T-helper 17 cell (primary cell): ENCODE measurements at places on chromosomes 16 and 17. TPM values are rescaled to one million over a fixed set of nuclear protein-coding genes. Genes with fewer than 3 reads are reported as not detected.

DNA sequence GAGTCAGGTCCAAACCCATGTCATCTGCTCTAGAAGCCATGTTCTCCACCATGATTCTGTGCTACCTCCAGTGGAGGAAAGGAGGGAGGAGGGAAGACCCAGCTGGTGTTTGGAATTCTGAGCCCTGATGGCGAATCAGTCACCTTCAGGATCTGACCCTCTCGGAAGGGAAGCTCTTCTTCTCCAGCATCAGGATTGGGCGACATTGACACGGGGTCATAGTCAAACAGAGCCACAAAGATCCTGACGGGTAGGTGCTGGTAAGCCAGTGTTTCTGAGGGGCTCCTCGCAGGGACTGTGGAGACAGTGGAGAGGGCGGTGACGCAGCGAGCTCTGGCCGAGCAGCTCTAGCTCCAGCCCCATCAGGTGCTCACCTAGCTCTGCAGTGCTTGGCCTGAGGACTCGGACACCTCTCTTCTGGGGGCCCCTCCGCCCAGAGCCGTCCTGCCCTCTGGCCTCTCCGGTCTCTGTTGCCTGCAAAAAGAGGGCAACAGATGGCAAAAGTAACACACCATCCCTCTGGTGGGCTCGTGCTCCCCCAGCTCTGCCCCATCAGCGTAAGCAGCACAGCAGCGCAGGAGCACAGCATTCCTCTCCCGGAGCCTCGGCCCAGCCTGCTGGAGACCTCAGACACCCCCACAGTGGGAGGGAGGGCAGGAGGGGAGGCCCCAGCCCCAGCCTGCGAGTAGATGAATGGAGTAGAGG, 21.0 kb downstream of the TSPOAP1 start:
- peaks cover 6% of the 10 kb centered on the region for H3K4me1 ChIP-seq
- no peak overlapping the region for H3K27ac ChIP-seq
- no peak overlapping the region for H3K4me3 ChIP-seq
- H3K27me3 ChIP-seq, result no peaks in the 10 kb centered on the region
- no peaks in the 10 kb centered on the region for H3K36me3 ChIP-seq

- no peaks in the 10 kb centered on the region for H3K4me1 ChIP-seq
- H3K36me3 ChIP-seq, result no peaks in the 10 kb centered on the region
- H3K4me3 ChIP-seq, result peak overlapping the region; percentile 36
- no peaks in the 10 kb centered on the region for H3K27me3 ChIP-seq
- DNase-seq, result no peak
Measured at GRCh38 chr17:67974598-67975066, 21.6 kb downstream of the C17orf58 start.

The PIK3R5 gene
- 177 TPM for total RNA-seq

The BEAN1 gene
- total RNA-seq, result not detected

The KRTAP2-3 gene
- total RNA-seq, result not detected

The EVPLL gene
- not detected for total RNA-seq

The NLGN2 gene
- 6.5 TPM for total RNA-seq
